ENCODE measurements at places on chromosomes 4 and X.

GRCh38 chr4:104395168-104395614 lies 99.5 kb downstream of the CXXC4 start:
- no peak for DNase-seq

DNA sequence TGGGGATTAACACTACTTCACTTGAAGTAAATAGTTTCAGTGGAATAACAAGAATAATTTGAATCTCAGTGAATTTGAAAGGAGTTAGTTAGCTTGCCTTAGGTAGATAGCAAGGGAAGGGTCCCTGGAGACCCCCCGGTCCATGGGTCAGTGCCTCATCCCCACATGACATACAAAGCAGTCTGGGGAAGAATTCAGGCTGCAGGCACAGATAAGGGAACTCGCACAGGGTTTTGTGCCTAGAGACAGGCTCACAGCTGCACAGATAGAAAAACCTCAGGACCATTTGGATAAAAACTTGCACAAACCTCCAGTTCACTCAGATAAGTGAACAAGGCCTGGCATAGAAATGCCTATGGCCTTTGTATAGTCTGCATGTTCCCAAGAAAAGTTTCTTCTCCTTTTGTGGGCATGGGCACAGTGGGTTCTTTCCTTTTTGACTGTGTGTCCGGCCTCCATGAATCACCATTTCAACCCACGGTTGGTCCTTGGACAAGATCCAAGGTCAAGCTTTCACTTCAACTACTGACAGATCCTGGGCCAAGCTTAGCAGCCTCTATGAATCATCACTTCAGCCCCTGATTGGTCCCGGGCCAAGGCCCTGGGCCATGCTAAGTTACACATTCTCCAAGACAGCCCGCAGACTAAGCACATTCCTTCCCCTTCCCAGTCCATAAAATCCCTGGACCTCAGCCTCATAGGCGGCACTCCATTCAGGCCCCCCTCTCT lies 108.3 kb upstream of the KLHL4 start:
- DNase-seq: no peak

DNA sequence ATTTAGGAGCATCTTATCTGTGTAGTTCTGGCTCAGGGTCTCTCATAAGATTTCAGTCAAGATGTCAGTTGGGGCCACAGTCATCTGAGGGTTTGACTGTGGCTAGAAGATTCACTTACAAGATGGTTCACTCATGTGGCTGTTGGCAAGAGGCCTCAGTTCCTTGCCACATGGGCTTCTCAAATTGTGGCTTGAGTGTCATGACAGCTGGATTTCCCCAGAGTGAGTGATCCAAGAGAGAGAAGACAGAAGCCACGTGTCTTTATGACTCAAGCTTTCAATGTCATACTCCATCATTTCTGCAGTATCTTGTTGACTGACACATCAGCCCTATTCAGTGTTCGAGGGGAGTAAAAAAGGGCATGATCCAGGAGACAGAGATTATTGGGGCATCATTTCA lies 131.3 kb upstream of the AP1S2 start:
- DNase-seq: no peak

DNA sequence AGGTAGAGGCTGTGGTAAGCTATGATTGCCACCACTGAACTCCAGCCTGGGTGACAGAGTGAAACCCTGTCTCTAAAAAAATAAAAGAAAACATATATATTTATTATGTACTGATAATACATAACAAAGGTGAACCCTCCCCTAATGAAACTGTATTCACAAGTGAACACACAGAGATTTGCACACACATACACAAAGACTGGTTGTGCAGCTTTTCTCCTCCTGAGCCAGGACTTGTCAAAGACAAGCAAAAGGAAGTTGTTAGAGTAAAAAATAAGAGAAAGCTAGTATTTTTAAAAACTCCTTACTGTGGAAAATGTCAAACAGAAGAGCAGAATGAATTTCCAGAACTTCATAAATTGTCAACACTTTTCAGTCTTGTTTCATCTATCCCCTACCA lies 1.5 kb upstream of the GRSF1 start:
- no peak for DNase-seq

GRCh38 chr4:15333692-15334633 lies 93.9 kb upstream of the C1QTNF7 start:
- no peak for DNase-seq

Data from cerebellar nuclear complex (tissue), 1 donor.